Left renal pelvis (tissue), 4 donors: ENCODE measurements at places on chromosomes 3 and 15.

DNA sequence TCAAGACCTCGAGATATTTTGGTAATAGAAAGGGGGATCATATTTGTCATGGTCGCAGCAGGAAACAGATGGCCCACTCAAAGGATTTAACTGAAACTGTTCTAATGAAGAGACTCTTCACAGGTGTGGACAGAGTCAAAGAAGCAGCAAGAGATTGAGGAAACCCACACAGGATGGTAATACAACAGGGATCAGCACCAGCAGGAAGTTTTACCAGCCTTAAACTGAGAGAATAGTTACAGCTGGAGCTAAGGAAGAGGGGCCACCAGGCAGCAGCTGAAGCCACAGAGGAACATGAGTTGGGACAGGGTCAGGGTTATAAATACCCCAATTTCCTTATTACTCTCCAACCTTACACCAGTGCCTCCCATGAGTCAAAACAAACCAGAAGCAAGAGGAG lies 131.8 kb upstream of the UBE2E2 start:
- no peak for DNase-seq

DNA sequence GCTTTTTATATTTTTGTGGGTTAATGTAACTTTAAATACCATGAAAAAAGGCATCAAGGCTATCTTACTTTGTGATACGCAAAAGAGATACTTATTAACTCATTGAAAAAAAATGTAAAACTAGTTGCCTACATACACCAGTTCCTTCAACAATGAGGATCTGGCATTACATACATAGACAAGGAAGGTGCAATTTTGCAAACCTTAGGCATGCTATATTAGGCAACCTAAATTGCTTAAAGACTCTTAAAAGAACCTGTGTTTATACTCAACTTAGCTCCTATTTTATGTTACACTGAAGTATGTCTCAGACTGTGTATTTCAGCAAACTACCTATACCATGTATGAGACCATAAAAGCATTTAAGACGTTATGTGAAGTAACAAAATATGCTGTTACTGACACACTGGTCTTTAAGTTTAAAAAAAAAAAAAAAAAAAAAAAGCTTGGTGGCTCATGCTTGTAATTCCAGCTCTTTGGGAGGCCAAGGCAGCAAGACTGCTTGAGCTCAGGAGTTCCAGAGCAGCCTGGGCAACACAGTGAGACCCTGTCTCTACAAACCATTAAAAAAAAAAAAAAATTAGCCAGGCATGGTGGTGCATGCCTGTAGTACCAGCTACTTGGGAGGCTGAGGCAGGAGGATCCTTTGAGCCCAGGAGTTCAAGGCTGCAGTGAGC lies 9.1 kb downstream of the TASOR start:
- DNase-seq = no peak

- DNase-seq = no peak
These were observed 73.6 kb downstream of the SPSB4 start for GRCh38 chr3:141124715-141125114.

- DNase-seq = no peak
These were observed 2.0 kb downstream of the FSTL1 start for GRCh38 chr3:120448756-120449155.

DNA sequence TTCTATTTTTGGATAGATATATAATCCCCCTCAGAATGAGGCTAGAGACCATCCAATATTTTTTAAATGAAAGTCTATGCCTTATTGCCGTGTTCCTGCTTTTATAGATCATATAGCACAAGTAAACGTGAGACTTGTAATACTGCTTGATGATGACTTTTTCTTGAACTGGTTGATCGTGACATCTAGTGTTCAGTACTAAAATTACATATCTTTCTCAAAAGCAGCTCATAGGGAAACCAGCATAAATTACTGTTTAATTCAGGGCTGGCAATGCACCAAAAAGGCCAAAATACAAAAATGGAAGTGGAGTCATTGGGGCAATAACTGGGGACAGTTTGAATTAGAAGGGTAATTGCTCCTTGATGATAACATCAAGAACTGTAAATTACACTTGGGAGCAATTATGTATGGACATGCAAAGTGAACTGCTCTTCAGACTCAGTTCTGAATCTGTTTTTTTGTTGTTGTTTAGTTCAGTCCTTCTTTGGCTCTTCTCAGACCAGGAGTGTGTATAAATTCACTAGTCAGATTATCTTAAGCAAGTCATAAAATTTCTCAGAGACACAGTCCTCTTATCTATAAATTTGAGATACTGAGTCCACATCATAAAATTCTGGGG lies 325.3 kb downstream of the THSD4 start:
- no peak for DNase-seq

DNA sequence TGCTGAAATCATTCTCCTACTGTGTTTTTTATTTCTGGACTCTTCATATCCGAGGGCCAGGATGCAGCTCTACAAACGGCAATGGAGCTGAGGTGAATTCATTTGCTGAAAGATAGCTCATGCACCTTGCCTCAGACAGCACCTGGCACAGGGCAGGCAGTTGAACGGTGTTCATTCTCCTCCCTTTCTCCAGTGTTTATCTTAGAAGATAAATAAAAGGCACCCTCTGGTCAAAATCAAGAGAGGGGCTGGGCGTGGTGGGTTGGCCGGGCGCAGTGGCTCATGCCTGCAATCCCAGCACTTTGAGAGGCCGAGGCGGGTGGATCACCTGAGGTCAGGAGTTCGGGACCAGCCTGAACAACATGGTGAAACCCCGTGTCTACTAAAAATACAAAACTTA lies 79.3 kb upstream of the LMOD3 start:
- no peak for DNase-seq

DNA sequence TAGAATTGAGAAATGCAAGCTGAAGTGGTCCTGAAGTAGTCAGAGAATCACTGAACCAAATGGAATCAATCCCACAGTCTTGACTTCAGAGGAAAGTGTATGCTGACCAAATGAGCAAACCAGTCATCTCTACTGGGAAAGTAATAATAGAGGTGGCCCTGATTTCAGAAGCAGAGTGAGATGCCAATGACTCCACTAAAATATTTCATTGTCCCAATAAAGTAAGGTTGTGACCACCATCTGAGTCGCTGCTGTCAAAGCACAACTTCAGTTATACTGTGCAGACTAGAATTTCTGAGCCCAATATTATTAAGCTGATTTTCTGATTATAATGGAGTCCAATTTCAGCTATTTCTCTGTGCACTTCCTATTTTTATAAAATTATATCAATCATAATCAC lies 334.4 kb upstream of the THBS1 start:
- no peak for DNase-seq
